ENCODE measurements at places on chromosomes 16 and 17.
A peak's percentile ranks its signal among the peaks of the same experiment; 100 is the strongest.

DNA sequence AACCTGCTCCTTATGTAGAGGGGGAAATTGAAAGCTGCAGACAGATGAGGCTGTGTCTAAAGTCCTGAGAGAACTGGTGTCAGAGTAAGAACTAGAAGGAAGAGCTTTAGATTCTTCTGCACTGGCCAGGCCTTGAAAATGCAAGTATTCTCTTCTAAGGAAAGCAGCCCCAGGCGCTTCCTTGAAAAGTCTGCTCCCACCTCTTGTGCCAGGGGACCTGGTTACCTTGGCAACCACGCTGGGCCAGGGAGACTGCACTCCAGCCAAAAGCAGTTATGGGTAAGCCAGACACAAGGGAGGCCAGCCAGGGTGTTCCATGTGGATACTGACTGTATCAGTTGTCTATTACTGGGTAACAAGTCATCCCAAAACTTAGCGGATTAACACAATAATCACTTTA lies 228.6 kb upstream of the SDK2 start:
- no peak for DNase-seq

- no peak for DNase-seq
Observed at GRCh38 chr16:27127308-27127707, 60.6 kb downstream of the C16orf82 start.

DNA sequence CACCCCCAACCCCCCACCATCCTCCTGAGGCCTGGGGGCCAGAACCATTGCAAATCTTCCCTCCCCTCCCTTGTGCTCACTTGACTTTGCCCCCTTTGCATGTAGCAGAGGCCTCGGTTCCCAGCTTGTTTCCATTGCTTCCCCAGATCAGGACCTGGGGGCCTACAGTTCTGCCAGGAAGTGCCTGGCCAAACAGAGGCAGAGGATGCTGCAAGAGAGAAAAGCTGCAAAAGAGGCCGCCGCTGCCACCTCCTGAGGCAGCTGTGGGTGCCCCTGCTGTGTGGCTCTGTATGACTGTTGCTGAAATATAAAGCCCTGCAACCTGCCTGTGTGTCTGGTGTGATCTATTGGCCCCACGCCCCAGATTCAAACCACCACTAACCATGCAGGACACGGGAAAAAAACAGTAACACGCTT lies 2.3 kb downstream of the NDUFB10 start:
- no peak for DNase-seq

DNA sequence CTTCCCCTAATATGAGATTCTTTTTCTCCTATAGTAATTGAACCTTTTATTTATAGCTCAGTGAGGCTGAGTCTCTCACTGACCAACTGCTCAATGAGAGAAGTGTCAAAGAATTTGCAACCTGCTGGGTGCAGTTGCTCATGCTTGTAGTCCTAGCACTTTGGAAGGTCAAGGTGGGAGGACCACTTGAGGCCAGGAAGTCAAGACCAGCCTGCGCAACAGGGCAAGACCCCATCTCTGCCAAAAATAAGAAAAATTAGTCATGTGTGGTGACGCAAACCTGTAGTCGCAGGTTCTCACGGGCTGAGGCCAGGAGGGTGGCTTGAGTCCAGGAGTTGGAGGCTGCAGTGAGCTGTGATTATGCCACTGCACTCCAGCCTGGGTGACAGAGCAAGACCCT lies 30.9 kb upstream of the CRYBA1 start:
- no peak for DNase-seq

GRCh38 chr16:50602531-50603205 lies 54.5 kb downstream of the NKD1 start:
- DNase-seq, result no peak

GRCh38 chr16:63096857-63097256 lies 1060.6 kb upstream of the CDH8 start:
- no peak for DNase-seq

- DNase-seq, result no peak
Observed at GRCh38 chr17:36723459-36724025, 122.2 kb downstream of the MRM1 start.

GRCh38 chr17:1228781-1229348 lies 41.4 kb upstream of the BHLHA9 start:
- no peak for DNase-seq

DNA sequence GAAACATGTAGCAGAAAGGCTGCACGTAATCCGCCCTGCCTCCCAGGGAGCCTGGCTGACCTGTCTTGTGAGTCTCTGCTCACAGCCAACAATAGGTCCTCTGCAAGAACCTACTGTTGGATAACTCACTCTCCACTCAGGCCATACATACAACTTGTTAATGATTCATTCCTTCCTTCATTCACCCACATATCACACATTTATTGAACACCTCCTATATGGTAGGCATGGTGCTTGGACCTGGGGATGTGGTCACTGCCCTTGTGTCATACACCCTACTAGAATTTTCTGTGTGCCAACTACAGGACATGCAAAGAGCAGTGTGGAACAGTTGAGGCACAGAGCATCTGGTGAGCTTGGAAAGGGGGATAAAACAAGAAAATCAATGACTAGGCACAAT lies 28.1 kb upstream of the HNF1B start:
- DNase-seq, result no peak

DNA sequence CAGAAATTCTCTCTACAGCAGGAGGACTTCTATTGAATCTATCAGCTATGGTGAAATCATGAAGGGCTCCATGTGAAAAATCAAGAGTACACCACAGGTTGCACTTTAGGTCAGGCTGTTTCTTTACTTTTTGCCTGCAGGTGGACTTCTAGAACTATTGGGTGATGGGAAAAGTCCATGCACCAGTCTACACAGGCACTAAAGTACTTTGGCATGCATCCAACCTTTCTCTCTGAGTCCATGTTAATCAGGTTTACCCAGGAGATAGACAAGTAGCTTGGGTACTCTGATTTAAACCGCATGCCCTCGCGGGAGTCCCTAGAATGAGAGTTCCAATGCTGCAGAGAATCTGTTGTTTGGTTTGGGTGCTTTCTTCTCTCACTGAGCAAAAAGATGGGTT lies 9.1 kb upstream of the ANKFN1 start:
- no peak for DNase-seq

DNA sequence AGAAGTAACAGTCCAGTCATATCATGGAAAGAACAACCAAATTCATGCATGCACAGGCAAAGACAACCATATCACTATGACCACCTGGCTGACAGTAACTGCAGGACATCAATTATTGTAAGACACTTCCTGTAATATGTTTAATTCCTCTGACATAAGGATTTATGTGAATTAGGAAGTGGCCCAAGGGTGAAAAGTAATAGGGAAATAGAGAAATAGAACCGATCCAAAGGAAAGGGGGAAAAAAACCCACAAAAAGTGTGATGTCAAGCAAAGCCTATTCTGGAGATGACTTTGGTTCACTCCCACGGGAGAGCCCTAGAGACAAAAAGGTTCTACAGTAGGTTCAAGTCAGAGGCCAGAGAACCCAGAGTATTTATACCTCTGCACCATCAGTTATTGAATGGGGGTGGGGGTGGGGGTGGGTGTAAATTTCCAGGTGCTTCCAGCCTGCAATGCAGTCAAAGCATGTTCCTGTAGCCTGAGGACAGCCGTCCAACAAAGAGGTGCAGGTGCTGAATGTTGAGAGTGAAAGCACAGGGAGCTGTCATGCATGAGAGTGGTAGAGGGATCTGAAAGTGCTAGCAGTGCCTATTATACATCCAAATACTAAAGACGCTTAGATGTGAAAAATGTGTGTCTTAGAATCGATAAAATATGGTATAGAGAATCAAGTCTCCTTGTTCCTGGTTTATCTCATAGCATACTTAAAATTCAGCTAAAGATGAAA lies 95.6 kb upstream of the HLF start:
- no peak for DNase-seq

DNA sequence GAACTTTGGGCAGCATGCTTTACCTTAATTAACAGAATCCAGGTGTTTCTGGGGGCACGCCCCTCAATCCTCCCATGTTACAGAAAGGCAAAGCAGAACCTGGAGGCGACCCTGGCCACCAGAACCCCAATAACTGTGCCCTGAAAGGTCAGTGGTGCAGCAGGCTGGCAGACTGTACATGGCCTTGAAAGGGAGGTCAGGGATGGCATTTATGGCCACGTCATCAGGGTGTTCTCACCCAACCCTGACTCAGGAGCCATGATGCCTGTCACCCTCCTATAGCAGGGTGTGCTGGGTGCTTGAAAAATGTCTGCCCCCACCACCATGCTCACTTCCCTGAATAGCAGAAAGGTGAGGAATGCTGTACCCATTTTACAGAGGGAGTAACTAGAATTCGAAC lies 177.7 kb downstream of the TMEM132E start:
- DNase-seq, result no peak

- no peak for DNase-seq
Observed at GRCh38 chr17:5128905-5129535, 13.2 kb downstream of the USP6 start.

GRCh38 chr17:83062818-83063671 lies 16.4 kb upstream of the METRNL start:
- no peak for DNase-seq

DNA sequence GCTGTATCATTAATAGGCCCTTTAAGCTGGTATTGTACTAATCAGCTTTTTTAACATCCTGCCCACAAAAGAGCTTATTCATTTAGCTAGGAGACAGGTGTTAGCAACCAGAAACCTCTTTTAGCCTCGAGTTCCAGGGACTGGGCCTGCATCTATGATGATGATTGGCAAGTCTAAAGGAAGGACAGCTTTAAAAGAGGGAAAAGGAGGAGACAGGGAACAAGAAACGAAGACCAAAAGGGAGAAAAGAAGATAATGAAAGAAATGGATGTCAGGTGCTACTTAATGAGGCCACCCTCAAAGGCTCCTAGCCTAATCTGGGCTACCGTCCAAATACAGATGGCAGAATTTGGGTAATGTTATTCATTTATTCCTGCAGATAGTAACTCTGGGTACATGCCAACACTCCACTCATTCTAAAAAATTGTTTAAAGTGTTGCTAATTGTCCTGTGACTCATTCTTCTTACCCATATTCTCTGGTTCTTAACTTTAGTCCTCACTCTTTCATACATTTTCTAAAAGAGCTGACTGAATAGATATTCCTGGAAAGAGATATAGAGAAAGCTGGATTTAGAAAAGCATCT lies 18.7 kb upstream of the RFFL start:
- DNase-seq, result no peak

DNA sequence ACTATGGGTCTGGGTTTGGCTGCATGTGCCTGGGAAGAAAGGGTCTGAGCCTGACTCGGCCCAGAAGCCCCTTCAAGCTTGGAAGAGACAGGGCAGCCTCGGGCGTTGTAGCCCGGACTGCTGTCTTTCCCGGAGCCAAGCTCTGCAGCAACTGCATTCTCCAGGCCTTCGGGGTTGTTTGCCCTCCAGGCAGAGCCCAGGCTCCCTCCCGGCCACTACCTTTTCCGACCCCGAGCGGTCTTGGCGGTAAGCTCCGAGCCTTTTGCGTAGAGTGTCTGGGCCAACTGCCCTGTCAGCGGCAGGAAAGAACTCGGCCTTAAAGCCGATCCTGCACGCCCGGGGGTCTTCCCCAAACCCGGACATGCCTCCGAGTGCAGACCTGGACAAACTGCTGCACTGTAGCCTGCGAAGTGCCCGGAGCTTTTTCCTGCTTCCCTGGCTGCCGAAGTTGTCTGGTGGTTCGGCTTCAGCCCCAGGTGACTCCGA lies 1.3 kb downstream of the LHX1 start:
- DNase-seq, result no peak

GRCh38 chr16:16071631-16072244 lies 122.3 kb downstream of the ABCC1 start:
- DNase-seq, result no peak

GRCh38 chr16:10525214-10525825 lies 55.1 kb downstream of the EMP2 start:
- no peak for DNase-seq

- no peak for DNase-seq
Observed at GRCh38 chr17:8224891-8225812, 14.8 kb upstream of the AURKB start.

DNA sequence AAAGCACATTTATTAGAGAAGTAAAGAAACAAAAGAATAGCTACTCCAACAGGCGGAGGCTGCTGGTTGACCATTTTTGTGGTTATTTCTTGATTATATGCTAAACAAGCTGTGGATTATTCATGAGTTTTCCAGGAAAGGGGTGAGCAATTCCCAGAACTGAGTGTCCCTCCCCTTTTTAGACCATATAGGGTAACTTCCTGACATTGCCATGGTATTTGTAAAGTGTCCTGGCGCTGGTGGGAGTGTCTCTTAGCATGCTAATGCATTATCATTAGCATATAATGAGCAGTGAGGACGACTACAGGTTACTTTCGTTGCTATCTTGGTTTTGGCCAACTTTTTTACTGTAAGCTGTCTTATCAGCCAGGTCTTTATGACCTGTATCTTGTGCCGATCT lies 12.2 kb upstream of the HS3ST4 start:
- no peak for DNase-seq

GRCh38 chr16:23423496-23424049 lies 29.4 kb downstream of the COG7 start:
- peak; percentile 55 for DNase-seq

GRCh38 chr16:22788193-22788530 lies 25.8 kb upstream of the HS3ST2 start:
- DNase-seq, result no peak

DNA sequence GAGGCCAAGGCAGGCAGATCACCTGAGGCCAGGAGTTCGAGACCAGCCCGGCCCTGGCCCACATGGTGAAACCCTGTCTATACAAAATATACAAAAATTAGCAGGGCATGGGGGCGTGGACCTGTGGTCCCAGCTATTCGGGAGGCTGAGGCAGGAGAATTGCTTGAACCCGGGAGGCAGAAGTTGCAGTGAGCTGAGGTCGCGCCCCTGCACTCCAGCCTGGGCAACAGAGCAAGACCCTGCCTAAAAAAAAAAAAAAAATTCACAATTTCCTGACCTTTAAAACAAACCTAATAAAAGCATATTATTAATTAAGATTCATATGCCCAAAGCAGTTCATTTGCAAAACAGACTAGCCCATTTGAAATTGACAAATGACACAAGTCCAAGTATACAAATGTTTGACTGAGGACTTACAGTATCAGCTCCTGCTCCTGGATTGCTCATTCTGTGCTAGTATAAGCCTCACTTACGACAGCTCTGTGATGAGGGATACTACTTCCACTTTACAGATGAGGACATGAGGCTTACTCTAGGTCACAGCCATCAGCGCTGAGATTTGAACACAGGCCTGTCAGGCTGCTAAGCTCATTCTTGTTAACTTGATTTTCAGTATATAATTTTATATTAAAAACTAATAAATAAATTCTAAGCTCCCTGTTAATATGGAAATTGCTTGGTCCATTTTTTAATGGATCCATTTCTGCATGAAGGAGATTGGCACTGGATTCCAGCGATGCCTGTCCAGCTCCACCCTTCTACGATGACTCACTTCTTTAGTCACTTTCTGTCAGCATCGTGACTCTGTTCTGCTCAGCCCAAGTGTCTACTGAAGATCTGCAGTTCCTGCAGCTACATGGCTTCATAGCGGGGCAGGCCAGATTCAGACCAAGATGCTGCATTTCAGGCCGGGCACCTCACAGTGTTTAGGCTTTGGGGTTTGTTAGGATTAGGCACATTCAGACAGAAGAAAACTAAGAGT lies 88.2 kb downstream of the WDR59 start:
- DNase-seq, result no peak

GRCh38 chr17:13400491-13400890 lies 201.2 kb downstream of the HS3ST3A1 start:
- no peak for DNase-seq

- no peak for DNase-seq
Observed at GRCh38 chr17:9488556-9488955, 87.1 kb downstream of the STX8 start.

Measured in NCI-H748 treated with DMSO at 0.1 percent for 48 hours (cell line).